ENCODE measurements at places on chromosomes 5 and 9.

DNA sequence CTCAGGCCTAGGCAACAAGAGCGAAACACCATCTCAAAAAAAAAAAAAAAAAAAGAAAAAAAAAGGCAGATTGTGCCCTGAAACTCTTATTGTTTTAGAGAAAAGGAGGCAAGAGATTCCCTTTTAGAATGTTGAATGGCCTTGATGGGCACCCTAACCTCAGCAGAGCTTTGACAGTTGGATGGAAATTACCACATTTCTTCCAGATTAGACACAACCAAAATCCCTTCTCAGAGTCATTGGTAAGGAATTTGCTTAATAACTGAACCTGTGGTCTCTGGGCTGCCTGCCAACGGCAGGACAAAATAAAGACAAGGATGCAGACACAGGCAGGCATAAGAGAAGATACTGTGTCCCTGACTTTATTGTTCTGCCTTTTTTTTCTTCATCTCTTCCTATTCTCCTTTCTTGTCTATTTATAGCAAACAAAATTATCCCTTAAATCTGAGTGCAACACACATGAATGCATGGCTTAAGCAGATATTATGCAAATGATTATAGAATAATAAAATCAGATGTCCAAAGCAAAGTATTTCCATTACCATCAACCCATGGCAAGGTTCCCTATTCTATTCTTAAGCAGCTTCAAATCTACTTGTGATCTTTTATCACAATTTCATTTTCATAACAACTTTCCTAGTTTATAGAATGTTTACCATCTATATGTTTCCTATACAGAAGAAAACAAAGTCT, 37.3 kb upstream of the TRIO start:
- DNase-seq, result peak; percentile 97

- DNase-seq, result peak; percentile 28
Observed at GRCh38 chr5:42943931-42944631, 96.0 kb downstream of the ANXA2R start.

- DNase-seq, result no peak
Observed at GRCh38 chr9:82410866-82411265, 422.3 kb downstream of the SPATA31D1 start.

GRCh38 chr9:111983484-111983908, 86.9 kb downstream of the UGCG start:
- no peak for DNase-seq

GRCh38 chr9:110030632-110031031, 177.3 kb downstream of the C9orf152 start:
- peak; percentile 76 for DNase-seq

DNA sequence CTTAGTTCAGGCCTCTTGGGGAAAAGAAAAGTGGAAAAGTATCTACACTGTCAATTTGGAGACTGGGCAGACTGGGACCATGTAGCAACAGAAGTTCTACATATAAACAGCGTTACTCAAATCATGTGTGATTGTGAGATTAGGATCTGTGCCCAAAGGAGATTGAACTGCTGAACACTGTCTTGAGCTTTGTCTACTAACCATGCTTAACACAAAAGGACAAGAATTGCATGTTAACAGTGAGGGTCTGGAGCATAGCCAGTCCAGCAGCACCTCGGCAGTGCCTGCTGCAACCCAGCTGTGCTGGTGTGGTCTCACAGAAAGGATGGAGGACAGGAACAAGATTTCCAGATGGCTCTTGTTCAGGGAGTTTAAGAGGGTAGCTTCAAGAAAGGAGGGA, 5.7 kb downstream of the PAM start:
- DNase-seq, result peak; percentile 20

- DNase-seq, result no peak
Observed at GRCh38 chr9:138050472-138051330, 173.1 kb downstream of the CACNA1B start.

DNA sequence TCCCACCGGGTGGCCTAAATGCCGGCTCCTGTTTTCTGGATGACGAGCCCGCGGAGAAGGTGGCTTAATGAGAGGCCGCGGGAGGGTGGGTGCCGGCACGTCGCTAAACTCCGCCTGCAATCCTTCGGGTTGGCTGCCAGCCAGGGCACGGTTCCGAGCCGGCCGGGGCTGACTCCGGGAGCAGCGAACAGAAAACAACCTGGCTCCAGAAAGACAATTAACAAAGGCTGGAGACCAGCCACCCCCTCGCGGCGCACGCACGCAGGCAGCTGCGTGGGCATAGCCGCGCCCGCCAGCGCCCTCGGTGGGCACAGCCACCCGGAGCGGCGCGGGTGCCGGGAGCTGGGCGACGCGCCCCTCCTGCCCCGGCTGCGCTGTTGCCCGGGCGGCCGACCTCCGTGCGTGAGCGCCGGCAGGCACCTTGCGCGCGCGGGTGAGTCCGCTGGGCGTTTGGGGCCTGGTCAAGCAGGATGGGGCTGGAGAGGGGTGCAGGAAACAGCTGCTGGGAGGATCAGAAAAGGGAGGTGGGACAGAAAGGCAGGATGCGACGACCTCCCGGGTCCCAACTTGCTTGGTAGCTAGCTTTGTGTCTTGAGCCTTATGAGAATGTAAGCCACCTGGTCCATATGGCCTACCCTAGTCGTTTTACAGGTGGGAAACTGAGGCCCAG, at the start of gene ARHGEF37:
TSS of gene ARHGEF37 (plus strand) at position 307 of the 670 bp plus-strand sequence. CDS start 16,272 bp downstream, outside the sequence.
- DNase-seq, result peak; percentile 39

GRCh38 chr5:145544401-145544800, 290.7 kb downstream of the PRELID2 start:
- no peak for DNase-seq

DNA sequence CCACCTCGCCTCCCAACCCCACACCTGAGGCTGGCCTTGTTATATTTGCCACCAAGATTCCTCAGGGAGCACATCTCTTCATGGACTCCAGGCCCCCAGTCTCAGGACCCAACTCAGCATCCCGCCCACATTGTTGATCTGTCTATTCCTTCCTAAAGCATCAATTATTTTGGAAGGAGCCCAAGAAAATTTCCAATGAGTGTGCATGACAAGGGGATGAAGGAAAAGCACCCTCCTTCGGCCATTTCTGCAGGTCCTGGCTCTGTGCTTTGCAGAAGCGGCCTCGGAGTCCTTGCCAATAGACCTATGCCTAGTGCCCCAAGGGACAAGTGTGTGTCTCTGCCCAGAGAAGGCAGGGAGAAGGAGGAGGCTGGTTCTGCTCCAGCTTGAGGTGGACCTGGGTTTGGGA, 273.2 kb downstream of the GADD45G start:
- DNase-seq, result no peak

- peak; percentile 26 for DNase-seq
Observed at GRCh38 chr5:94691949-94692348, 73.5 kb downstream of the SLF1 start.

GRCh38 chr5:124735169-124735858, 11.1 kb downstream of the ZNF608 start:
- DNase-seq, result peak; percentile 92

DNA sequence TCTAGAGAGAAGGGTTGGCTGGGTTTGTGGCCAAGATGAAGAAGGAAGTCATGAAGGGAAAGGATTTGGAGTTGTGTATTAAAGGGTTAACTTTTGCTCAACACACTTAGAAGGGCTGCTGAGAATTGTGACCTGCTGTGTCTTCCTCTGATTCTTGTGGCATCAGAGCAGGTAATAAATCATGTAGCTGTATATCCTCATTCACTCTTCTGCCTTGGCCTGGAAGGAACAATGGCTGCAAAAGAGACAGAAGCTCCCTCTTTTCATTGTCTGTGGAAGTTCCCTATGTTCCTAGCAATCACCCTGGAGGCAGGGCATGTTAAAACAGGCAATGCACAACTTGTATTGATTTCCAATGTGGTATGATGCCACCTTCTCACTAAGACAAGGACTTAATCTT, 159.1 kb downstream of the LRRC70 start:
- no peak for DNase-seq

DNA sequence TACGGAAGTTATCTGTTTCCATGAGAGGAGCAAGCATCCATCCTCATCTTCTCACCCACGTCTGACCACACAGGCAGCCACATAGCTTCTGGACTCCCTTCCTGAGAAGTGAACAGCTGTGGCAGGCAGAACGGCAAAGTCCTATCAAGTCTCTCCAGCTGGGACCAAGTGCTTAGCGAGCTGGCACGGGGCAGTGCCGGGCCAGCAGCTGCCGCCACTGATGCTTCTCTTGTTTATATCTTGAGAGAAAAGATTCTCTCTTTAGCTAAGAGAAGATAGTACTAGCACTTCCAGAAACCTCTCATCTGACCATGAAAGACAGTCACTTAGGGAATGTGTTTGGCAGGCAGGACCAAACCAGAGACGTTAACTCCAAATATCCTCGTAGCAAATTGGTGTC, 37.2 kb downstream of the PLAC8L1 start:
- no peak for DNase-seq

GRCh38 chr5:143222287-143223231, 180.9 kb downstream of the NR3C1 start:
- peak; percentile 39 for DNase-seq

DNA sequence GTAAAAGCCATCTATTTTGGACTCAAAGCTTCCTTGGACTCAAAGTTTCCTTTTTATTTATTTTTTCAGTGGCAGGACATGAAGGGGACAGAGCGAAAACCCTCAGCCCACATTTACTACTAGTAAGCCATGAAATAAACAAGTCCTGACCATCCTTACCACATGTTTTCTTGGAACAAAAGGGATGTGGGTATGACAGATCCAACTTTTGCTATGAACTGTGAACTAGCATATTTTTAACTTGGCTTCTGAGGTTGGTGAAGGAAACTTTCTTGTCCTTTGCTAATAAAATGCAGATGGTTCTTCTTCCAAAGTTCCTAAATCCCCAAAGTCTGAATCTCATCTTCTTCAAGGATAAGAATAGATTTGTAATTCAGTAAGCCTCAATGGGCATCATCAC, 122.7 kb upstream of the TNC start:
- DNase-seq, result peak; percentile 5

DNA sequence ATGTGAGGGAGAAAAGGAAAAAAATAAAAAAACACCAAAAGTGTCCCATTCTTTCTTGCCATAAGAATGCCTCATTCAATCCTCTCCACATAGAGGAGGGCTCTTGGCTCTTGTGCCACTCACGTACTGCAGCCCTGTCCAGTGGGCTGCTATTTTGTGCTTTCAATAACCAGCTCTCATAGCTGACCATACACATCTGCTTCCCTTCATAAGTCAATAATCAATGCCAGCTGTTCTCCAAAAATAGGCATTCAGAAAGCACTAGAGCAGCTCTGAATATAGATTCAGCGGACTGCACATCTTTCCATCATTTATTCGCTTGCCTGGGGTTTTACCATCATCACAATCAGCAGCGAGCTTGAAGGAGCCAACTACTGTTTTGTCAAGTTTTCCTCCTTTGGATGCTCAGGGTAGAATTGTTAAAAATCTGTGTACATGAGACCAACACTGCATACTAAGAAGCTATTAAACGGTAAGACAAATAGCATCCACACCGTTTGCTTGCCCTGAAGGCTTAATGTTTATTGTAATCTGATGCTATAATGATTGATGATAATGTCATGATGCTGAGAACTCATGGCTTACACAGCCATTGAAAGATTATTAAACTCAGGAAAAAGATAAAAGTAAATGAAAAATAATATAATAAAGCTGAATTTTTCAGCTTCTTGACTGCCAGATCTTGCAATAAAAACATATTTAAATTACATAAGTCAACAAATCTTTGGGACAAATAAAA, 80.0 kb downstream of the OXCT1 start:
- peak; percentile 69 for DNase-seq

DNA sequence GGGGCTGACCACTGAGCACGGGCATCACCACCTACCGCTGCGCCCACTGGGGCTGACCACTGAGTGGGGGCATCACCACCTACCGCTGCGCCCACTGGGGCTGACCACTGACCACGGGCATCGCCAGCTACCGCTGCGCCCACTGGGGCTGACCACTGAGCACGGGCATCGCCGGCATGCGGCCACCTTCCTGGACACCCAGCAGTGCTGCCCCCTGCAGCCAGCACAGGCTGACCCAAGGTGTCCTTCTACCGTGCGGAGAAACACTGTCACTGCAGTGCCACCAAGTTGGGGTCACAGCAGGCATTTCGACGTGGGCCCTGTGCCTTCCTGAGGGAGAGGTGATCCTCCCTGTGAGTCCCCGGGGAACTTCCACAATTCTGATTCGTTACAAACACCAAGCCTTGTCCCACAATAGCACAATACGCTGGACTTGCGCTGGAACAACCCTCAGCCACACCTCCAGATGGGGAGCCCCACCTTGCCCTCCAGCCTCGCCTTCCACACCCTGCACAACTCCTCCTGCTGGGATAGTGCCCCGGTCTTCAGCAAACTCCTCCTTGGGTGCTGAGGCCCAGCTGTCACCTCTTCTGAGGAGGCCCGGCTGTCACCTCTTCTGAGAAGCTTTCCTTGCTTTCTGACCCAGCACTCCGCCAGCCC, 90.3 kb upstream of the SARDH start:
- no peak for DNase-seq

DNA sequence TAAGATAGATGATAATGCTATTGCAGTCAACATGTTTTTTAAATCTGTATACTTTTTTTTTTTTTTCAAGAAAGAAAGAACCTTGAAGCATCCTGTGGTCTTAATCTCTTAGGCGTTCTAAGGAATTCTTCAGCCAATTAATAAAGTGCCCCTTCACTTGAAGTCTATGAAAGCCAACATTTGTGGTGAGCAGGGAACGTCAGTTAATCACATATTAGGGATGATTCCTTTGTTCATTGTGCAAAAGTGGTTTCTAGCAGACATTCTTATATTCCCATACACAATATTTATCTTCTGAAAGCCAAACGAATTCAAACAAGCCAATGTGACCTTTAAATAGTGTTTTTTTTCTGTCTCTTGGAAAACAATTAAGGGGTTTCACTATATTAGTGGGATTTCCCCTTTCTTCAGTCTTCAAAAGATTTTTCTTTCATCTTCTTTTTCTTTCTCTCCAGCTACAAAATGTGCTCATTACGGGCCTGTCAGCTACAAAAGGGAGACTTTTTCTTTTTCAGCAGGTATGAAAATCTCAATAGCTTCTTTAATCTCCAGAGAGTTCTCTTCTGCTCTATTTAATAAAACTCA, 40.1 kb downstream of the TMEM167A start:
- DNase-seq, result no peak

GRCh38 chr5:96709152-96709821, 47.1 kb downstream of the CAST start:
- DNase-seq, result peak; percentile 71

- DNase-seq, result peak; percentile 81
Observed at GRCh38 chr5:53403758-53404157, 76.7 kb upstream of the FST start.

GRCh38 chr5:104082754-104083153, 520.2 kb upstream of the NUDT12 start:
- no peak for DNase-seq
